ENCODE measurements at places on chromosomes 3 and 15.

- peak; percentile 37 for DNase-seq
Measured at GRCh38 chr3:112446343-112446742, 52.9 kb downstream of the BTLA start.

DNA sequence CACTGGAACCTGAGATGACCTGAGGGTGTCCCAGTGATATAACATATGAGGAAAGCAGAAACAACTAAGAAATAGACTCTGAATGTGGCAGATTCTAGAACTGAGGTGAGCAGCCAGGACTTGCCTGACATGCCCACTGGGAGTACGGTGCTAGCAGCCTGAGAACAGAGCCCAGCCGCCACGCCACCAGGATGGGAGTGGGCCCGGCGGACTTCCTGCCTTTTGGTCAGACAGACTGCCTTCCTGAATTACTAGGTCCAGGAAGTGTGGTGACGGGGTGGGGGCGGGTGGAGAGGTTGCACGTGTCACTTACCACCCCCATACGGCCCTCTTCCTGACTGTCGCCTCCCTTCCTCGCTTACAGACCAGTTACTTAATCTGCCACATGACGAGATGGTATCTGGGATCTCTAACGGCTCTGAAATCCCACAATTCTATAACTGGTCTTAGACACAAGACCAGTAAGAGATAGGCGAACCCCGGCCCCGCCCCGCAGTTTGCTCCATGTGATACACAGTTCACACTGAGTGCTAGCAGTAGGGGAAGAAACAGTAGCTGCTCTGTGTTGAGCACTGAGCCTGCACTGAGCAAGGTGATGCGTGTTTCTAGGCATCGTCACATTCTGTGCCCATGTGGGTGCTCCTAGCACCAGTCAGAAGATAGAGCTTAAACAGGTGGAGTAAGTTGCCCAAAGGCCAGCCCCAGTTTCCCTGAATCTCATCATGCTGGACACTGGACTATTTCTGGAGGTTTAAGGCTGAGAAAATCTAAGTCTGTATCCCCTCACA, 95.7 kb downstream of the CPN2 start:
- DNase-seq: no peak

DNA sequence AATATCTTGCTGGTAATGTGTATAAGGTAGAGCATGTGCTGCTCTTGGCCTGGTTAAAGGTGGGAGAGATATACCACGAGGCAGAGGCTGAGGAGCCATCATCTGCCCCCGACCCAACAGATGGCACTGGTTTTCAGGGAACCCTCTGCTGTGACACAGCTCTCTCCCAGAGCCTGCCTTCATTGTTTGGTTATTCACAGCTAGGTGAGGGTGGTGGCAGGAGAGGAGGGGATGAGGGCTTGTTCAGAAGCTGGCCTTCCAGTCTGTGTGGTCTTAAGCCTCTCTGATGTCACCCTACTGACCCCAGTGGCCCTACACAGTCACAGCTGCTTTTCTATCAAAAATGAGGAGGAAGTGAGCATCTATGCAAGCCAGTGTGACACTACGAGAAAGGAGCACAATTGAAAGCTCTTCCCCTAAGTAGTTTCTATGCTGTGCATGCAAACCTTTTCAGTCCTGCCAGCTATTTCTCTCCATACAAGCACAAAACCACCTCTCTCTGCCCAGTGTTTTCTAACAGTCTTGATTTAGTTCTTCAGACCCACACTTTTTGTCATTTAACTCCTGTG, 258.4 kb upstream of the AGTR1 start:
- no peak for DNase-seq

DNA sequence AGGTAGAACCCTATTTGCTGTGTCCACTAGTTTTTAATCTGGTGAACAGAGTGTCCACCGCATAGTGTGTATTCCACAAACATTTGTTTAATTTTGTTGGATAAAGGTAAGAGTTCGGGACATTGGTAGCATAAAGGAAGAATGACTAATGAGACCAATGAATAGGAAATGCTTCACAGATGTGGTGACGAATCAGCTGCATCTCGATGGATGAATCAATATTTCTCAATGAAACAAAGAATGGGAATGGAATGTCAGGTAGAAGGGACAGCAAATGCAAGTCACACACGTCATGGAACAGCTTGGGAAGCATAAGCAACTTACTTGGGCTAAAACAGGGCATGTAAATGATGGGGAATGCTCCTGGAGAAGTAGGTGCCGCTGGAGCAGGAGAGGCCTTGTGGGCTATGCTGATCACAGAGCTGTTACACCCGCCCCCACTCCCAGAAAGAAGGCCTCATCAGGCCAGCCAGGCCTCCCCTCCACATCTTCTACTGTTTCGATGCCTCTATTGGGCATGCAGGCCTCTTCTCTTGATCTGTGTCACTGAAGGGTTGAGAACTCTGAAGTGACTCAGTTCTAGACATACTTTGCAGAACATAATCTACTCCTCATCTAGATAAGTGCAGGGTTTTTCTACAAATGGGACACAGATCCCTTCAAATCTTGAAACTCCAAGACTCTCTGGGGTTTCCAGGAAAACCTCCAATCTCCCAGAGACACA, 120.0 kb upstream of the GADL1 start:
- DNase-seq: peak; percentile 55

GRCh38 chr15:62053439-62054085, 6.7 kb downstream of the VPS13C start:
- DNase-seq: no peak

- DNase-seq: no peak
Measured at GRCh38 chr3:116663161-116664110, 46.1 kb upstream of the TUSC7 start.
